OCI-M1 (cell line): ENCODE measurements at places on chromosomes 5 and 9.

DNA sequence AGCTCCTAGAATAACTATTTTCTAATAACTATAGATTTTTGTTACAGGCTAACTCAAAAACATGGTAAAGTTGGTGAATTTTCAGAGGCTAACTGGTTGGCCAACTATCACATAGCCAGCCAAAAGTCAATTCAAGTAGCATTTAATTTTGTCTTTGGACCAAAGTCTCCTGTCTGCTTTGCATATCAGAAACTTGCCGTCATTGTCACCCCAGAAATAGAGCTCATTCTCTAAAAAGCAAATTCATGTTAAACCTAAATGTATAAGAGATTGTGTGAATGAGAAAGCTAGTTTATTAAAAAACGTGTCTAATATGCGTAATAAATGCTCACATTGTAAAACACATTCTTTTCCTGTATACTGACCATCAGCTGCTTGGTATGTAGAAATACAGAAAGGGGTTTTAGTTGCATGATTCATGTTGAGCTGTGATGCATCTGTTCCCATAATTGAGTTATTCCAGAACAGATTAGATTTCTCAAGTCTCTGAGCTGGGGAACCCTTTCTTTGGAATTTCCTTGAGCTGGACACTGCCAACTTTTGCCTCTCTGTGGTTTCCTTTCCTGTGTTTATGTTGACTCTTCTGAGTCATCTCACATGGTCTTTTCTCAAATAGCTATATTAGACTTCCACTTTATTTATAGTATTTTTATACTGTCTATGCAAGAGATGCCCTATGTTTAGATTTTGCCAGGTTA is 7.3 kb downstream of the SRFBP1 start:
- DNase-seq, result no peak

GRCh38 chr5:32195265-32195664 is 21.1 kb upstream of the GOLPH3 start:
- no peak for DNase-seq

DNA sequence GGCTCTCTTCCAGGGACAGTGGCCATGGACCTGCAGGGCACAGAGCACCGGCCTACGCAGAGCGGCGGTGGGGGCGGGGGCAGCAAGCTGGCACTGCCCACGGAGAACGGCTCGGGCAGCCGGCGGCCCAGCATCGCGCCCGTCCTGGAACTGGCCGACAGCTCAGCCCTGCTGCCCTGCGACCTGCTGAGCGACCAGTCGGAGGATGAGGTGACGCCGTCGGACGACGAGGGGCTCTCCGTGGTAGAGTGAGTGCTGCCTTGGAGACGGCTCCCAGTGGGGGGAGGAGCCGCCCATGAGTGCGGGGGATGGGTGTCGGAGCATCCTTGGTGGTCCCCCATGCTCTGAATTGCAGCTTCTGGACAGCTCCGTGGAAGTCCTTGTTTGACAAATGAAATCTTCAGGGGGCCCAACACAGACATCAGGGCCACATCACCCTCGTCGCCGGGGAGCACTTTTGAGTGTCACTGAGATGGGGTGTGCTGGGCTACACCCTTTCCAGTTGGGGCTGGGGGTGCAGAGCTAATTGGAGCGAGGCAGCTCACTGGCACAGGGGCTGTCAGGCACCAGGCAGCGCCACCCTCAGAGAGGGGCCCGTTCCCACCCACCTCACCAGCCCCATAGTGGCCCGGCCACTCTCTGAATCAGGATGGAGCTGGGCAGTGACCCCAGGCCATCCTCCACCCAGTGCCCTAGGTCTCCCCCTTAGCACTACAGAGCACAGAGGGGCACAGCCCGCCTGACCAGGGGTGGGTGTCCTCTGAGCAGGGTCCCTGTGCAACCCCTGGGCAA is 70.9 kb downstream of the KCNT1 start:
- DNase-seq, result no peak

DNA sequence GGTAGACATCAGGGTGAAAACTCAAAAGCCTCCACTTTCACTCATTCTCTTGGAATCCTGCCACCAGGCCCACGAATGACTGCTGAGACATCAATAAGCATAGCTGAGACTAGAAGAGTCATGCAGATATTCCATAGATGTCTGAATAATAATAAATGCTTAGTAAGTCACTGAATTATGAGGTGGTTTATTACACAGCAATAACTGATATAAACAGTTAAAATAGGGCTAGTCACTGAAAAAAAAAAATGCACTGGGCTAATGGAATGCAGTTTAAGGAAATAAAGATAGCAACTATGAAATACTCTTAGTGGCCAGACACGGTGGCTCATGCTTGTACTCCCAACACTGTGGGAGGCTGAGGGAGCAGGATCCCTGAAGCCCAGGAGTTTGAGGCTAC is 262.8 kb upstream of the CDH6 start:
- DNase-seq, result no peak

DNA sequence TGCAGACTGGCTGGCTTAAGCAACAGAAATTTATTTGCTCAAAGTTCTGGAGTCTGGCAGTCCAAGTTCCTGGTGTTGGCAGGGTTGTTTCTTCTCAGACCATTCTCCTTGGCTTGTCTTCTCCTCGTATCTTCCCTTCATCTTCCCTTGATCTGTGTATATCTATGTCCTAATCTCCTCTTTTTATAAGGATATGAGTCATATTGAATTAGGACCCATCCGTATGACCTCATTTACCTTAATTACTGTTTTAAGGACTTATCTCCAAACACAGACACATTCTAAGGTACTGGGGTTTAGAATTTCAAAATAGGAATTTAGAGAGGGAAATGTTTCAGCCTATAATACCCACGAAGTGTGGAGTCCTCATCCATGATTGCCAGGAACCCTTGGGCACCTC is 13.1 kb upstream of the LPAR1 start:
- no peak for DNase-seq

GRCh38 chr5:83378624-83379289 is 92.8 kb upstream of the VCAN start:
- no peak for DNase-seq

DNA sequence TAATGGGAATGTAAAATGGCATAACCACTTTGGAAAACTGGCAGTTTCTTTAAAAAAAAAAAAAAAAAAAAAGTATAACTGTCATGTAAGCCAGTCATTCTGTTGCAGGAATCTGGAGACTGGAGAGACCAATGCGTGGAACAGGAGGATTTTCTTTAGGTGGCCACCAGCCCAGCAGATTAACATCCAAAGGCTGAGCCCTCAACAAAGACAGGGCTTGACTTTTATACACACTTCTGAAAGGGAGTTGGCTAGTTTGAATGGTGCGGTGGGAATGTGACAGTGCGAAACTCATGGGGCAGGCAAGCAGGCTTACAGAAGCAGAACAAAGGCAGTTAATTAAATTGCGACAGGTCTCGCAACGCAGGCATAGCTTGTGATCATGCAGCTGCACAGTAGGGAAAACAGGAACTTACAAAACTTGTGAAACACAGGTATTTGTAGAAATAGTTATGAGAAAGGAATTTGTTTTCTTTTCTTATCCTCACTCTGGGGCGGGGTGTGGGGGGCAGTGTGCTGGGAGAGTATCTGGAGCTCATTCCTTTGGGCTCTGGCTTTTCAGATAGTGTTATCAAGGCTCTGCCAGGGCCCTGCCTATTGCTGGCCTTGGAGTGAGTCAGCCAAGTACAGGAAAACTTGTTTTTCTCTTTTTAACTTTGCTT is 12.0 kb downstream of the UIMC1 start:
- peak; percentile 97 for DNase-seq

DNA sequence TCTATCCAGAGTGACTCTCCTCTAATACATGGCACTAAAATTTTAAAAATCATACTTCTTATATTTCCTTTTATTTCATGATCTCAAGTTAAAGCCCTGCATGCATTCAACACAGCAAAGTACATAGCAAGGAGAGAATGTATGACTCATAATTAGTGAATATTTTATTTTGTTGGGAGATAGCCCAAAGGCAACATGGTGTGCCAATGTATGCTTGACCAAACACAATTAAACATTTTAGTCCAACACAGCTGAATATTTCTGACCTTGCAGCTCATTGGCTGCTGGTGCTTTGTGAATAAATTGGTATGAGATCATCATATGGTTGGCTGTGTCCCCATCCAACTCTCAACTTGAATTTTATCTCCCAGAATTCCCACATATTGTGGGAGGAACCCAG is 103.5 kb downstream of the NPR3 start:
- DNase-seq, result no peak

- no peak for DNase-seq
Observed at GRCh38 chr5:77366717-77367500, 125.2 kb downstream of the WDR41 start.

DNA sequence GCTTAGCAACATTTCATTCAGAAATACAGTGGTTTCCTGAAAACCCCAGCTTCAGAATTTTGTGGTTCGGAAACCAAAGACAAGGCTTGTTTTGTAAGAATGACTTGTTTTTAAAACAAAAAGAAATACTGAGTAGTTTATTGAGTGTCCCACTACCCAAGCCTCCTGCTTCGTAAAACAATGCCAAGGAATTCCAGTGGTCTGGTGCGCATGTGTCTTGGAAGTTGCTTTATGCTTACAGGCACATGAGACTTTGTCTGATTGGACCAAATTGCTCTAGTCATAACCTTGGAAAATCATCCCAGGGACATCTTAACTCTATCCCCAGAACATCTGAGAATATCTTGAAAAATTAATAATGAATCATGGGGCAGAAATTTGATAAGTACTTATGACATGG is 77.1 kb upstream of the FST start:
- DNase-seq, result no peak

- DNase-seq, result no peak
Observed at GRCh38 chr5:147858565-147858964, 19.9 kb upstream of the SCGB3A2 start.

- no peak for DNase-seq
Observed at GRCh38 chr9:108844856-108845255, 10.9 kb downstream of the ACTL7B start.

DNA sequence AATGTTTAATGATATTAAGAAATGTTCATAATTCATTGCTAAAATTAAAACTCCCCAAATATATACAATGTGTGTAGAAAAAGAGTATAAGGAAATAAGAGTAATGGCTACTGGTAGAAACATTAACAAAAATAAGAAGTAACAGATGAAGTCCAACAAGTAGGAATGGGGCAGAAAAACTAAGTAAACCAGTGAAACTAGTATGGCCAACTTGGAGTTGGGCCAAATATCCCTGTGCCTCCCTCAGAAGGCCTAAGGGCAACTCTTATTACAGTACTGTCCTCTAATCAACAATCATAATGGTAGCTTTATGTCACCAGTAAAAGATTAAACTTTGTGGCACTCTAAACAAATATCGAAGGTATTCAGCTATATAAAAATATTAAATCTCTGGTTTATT is 93.5 kb downstream of the SSBP2 start:
- DNase-seq, result no peak

DNA sequence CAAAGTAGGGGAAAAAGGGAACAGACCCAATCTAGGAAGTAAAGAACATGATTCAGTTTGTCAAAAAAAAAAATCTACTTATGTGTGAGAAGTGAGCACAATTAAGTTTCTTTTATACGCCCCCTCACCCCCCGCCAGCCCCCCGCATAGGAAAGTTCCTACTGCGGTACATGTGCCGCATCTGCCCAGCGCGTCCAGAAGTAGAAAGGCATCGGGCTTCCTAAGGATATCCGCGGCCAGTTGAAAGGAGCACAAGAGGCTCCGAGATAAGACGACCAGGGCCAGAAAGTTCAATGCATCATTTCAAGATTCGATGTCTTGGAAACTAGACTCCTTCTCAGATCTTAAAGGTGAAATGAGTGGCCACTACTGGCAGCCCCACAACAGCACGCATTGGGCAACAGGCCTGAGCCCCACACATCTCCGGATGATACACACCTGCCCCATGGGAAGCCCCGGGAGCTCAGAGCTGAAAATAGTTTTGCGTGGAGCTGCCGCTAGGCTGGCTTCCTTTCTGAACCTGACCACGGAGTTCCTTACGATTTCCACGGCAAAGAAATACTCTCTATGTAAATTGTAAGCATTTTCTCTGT is 203.9 kb downstream of the RAB3C start:
- DNase-seq, result no peak

- DNase-seq, result peak; percentile 34
Observed at GRCh38 chr5:40406741-40407211, 272.9 kb upstream of the PTGER4 start.

- no peak for DNase-seq
Observed at GRCh38 chr9:95515272-95516113, 1.3 kb downstream of the PTCH1 start.

DNA sequence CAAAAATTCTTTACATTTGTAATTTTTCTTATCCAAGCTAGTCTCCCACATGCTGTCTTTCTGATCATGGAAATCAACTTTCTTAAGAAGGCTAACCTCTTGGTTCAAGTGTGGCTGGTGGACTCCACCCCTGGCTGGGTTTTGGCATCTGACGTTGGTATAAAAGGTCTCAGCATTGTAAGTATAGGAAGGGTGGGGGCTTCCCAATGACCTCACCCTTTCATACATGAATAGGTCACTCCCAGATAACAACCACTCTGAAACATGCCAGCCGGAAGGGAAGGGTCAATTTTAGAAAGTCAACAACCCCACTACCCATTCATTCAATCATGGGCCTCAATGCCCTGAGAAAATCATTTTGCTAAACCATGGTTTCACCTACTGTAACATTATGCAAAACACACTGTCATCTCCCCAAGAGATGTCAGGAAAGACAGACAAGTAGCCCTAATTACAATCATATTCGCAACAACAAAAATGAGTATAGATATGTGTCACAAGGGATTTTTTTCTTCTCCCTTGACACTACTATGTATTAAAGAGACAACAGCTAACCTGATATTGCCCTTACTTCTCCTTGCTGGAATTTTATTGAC is 31.9 kb upstream of the PCSK5 start:
- DNase-seq, result no peak

DNA sequence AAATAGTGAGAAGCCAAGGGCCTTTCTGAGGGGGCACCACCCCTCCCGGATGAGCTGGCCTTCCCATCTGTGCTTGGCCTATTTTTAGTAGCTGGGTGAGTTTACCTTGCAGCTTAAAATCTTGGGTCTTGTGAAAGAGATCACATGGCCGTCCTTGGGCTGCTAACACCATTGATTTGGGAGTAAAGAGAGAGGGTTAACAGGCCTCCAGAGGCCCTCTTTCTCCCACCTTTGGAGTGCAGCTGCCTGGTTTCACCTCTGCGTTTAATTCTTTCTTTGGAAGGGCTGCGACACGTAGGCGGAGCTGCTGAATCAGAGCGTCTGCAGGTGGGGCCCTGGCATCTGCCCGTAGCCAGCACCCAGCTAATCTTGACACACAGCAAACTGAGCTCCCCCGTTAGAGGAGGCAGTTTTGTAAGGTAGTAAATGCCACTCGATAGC is 12.8 kb downstream of the OLFM1 start:
- DNase-seq, result no peak

DNA sequence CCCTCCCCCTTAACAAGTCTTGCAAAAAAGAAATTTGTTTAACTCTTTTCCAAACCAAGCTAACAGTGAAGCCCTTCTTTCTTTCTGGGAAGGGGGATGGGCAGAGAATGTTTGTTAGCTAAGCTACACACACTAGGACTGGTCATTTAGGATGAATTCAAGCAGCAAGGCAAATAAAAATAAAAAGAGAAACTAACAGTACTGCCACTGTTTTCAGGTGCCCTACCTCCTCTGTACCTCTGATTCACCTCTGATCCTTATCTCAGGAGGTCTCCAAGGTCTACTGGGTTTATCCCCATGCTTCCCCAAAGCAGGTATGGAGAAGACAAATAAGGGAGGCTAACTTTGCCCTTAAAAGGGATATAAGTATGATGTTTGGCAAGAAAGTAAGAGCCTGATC is 52.9 kb downstream of the ELL2 start:
- no peak for DNase-seq

GRCh38 chr9:116464987-116465571 is 222.0 kb upstream of the TRIM32 start:
- peak; percentile 99 for DNase-seq
